ENCODE measurements at places on chromosomes 5 and 9.
A peak's percentile ranks its signal among the peaks of the same experiment; 100 is the strongest.

DNA sequence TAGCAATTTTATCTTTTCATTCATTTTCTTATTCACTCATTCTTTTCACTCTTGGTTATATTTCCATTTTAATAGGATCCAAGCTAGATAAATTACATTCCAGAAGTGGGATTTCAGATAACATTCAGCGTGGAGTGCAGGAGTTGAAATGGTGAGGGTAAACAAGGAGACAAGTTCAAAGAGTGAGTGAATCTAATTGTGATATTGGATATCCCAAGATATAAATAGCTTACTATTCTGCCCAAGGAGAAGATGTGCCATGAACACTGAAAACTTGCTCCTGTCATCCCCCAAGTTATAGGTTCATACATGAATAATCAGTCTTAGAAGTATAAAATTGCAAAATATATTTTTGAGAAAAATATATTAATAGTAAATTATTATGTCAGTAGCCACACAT is 459.3 kb downstream of the CETN3 start:
- DNase-seq = no peak

DNA sequence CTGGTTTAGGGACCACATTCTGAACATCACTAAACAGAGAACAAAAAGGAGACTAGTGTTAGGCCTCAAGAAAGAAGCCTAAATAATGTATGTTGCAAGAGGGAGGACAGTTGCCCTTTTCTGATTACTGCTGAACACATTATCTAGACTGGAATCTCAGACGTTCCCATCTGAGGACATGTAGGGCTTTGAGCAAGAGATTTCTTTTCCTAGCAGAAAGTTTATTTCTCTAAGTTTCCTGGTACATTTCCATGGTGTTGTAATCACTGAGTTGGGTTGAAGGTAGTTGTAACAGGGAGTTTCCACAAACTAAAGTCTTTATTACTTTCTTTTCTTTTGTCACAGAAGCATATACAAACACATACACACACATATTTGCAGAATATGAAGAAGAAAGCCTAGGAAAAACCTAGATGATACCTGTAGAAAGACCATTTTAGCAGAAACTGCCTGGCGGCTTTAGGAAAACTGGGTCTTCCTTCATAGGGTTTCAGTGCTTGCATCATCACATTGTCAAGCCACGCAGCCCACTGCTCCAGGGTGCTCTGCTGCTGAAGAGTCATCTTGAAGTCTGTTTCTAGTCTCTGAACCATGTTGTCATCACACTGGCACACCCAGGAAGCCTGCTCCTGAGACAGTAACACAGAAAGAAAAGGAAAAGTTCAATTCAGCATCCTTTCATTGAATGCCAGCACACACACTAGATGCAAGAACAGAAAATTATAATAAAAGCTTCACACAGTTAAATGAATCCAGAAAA is 269.1 kb downstream of the RFX3 start:
- no peak for DNase-seq

DNA sequence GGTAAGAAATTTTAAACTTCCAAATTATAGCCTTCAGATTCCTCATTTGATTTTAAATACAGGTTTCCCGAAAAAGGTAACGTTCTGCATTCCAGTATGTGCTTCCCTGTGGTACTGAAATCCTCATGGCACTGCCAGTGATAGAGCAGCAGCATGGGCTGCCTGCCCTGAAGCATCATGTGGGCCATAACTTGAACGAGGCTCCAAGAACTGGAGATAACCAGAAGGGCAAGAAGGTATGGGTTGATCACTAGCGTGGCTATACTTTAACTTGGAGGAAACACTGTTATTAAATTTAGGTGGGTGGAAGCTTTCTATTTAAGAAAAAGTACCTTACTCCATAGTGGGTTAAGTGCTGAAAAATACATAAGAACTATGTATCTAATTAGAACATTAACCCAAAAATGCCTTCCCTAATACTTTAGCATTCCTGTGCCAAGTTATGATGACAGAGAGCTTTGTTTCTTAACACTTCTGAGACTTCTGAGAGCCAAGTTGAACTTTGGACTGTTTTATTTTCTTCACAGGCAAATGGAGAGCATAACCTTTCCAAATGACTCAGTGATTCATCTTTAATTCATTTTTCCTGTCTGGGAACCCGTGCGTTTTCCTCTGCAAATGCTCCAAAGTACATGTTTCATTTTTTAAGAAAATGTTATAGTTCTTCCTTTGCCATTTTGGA is 191.5 kb upstream of the GNA14 start:
- no peak for DNase-seq

DNA sequence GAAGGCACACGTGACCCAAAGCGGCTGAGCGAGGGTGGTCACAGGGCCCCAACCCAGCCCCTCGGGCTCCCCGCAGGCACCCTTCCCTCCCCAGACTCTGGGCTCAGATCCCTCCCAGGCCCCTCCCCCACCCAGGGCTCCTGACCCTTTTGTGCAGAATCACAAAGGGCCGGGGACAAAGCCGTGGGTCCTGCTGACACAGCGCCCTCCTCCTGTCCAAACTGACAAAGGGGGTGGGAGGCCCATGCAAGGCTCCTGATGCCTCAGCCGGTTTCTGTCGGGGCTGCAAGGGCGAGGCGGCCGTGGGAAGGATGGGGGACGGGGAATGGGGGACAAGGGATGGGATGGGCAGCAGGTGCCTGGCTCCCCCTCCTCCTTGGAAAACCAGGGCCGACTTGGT is 43.5 kb upstream of the UBAC1 start:
- DNase-seq = no peak

- DNase-seq = no peak
Observed at GRCh38 chr5:173530547-173530946, 85.9 kb downstream of the BOD1 start.

GRCh38 chr5:96439477-96440184 is 6.6 kb upstream of the PCSK1 start:
- no peak for DNase-seq

DNA sequence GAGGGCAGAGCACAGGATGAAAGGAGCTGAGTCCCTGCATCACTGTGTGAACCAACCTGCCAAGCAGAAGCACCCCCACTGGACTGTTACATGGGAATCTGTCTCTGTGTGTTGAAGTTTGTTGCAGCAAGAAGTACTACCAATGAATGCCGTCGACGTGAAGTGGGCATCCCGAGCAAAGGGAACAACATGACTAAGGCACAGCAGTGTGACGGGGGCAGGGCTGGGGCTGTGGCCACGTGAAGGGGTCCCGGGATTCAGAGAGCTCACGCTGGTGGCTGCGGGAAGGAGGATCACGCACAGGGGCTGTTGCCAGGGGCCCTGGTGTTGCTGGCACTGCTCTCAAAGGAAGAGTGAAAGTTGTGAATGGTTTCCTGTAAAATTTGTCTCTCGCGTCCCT is 27.5 kb upstream of the GABBR2 start:
- no peak for DNase-seq

- no peak for DNase-seq
Observed at GRCh38 chr5:18965893-18966292, 1022.1 kb downstream of the CDH18 start.

DNA sequence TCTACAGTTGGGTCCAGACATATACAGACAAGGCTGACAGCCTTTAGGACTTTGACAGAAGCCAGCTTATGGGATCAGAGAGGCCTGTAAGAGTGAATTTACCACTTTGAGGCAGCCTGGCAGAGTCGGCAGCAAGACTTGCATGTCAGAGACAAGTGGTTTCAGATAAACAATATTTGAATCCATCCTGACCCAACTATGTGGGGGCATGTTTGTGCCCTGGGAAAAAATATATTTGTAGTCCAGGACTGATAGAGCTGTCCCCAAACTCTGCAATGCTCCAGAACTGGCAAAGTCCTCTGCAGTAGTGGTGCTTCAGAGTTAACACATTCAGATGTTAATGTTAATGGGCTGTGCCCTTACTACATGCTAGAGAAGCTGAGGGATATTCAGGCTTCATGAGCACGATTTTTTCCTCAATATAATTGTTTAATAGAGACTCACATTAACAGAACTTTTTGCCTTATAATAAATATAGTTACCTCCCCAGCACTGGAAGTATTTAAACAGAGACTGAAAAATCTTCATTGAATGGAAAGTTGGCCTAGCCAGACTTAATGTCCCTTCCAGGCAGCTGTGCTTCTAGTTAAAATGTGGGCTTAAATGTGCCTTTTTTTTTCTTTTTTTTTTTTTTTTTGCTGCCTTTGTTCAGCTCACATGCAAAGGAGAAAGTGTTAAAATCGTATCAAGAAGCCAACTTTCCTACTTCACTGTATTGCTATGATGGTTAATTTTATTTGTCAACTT is 42.9 kb downstream of the FEM1C start:
- DNase-seq = no peak

DNA sequence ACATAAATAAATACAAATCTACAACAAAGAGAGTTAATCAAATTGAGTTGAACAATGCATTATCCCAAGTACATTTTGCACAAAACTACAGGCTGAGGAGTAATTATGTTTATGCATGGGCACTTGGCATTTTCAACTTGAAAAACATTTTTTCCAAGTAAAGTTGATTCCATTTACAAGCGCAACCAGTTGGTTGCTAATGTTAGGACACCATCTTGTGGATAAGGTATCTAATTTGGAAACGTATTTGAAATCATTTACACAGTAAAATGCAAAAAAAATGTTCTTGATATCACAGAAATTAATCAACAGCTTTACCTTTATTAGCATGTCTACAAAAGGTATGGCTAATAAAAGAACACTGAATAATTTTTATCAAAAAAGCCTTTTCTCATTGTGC is 18.8 kb downstream of the FTMT start:
- peak; percentile 34 for DNase-seq

- peak; percentile 12 for DNase-seq
Observed at GRCh38 chr5:54249210-54250028, 61.0 kb downstream of the ARL15 start.

GRCh38 chr5:37396352-37396751 is 17.2 kb downstream of the WDR70 start:
- no peak for DNase-seq

DNA sequence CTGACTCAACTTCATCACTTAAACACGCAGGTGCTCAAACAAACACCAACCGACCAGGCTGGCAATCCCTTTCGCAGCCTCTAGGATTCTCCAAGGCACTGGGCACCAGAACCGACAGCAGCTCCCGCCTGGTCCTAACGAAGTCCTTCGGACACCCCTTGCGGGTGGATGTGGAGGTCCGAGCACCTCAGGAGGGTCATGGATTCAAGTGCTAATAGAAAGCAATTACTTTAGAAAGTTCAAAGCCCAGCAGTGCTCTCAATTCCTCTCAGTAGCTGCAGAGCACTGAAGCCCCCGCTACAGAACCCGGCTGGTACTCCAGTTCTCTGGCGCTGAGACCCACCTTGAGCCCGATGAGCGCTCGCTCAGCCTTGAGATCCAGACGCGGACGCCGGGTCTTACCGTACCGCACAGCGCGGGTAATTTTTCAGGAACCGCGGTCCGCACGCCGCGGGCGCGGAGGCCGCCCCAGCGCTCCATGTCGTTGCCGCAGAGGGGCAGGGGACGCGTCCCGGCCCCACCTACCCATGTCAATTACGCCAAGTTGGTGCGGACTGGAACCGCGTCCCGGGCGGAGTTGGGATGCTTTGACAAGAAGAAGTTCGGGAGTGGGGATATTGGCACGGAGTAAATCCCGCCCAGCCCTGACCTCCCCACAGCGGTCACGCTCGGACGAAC is 638 bp downstream of the MARCHF3 start:
- no peak for DNase-seq

DNA sequence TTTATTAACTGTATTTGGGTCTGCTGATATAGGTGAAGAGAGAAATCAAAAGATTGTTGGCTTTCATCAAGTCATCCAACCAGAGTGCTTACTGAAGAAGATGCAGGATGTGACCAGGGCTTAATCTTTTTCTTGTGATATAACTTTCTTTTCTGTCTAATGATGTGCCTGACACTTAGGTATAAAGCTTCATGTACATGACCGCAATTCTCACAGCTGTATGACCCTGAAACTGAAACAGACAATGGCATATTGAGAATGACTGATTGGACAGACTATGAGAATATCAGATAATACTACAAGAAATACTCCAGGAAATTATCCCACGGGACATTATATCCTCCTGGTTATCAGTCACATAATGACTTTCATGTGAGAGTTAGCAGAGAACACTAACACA is 32.5 kb upstream of the FAM174A start:
- DNase-seq = no peak

DNA sequence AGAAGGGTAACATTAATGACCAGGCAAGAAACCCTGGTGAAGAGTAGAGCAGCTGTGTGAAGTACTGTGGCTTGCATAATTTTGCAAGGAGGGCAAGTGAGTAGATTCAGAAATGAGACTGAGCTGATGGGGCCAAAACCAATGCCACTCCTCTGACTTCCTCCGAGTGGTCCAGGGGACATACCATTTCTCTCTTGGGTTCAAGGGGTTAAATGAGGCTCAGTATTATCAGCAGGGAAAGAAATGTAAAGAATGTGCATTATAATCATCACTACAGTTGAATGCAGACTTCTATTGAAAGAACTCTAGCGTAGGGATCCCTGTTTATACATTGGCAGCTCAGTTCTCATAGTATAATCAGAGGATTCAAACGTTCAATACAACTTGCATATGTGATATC is 9.9 kb downstream of the POLR3G start:
- DNase-seq = no peak

- DNase-seq = no peak
Observed at GRCh38 chr5:154237376-154237743, 46.8 kb downstream of the GALNT10 start.

- DNase-seq = no peak
Observed at GRCh38 chr5:168364151-168364661, 72.8 kb downstream of the WWC1 start.

DNA sequence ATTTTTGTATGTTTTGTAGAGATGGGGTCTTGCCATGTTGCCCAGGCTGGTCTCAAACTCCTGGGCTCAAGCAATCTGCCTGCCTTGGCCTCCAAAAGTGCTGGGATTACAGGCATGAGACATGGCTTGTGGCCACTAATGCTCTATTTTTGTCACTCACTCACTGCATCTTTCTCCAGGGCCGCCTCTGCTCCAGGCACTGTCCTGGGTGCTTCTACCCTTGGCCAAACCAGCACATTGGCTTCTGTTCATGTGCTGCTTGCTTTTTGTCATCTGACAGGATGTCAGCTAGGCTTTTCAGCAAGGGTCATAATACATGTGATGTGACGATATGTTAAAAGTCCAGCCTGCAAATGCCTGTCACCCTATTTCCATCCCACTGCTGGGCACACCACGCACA is 3.2 kb downstream of the ODF2 start:
- DNase-seq = no peak

GRCh38 chr5:150589862-150590601 is 50.4 kb upstream of the SYNPO start:
- DNase-seq = peak; percentile 15

DNA sequence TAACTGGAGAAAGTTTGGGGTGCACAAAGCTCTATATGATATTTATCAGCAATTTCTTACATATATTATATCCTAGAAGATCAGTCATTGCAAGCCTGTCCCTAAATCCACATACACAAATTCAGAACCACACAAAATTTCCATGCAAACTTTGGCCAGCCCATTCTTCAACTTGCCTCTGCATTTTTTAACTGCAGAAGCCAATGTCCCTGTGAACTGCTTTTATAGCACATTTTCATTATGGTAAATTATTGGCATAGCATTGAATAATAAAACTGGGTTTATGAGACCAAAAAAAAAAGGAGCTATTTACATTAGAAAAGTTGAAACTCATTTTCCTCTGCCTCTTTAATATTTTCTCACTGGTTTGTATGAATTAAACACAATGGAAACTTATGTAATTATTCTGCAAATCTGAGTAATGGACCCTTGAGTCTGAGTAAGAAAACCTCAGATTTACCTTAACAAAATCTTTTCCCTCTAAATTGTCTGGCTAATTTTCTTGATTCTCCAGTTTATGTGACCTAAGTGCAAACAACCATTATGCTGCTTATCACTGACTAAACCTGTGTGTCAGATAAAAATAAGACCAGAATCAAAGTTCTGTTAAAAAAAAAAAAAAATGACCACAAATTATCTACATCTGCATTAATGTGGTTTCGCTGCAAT is 398.9 kb downstream of the EFNA5 start:
- no peak for DNase-seq
